ENCODE measurements at places on chromosomes 1 and 21.

GRCh38 chr1:193270996-193271395 lies 84.6 kb upstream of the B3GALT2 start:
- no peak for DNase-seq

DNA sequence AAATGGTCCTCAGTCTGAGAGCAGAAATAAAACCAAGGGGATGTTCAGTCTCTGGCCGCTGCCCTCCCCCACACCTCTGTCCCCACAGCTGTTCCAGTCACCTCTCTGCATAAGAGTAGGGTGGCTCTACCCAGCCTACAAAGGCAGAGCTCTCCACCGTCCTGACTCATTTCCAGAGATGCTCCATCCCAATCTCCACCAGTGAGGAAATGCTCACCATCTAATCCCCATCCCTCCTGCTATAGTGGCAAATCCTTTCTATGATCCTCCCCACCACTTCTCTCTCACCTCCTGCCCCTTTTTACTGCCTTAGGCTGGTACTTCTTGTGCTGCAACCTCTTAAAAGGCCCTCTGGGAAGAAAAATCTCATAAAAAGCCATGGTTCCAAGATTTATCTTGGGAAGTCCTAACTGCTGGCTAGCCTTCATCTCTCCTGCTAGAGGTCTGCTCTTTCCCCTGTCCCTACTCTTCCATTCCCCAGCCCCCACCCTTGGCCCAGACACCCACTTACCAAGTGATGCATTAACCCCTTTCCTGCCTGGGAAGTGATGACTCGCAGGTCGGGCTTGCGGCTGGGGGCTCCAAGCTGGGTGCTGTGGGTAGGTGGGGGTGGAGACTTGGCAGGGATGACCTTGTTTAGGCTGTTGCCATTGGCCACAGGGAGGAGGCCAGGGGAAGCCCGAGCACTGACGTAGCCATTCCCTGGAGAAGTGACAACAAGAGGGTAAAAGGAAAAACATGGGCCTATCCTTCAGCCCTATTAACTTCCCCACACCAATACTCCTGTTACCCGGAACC lies 23.9 kb downstream of the MEF2D start:
- no peak for DNase-seq

DNA sequence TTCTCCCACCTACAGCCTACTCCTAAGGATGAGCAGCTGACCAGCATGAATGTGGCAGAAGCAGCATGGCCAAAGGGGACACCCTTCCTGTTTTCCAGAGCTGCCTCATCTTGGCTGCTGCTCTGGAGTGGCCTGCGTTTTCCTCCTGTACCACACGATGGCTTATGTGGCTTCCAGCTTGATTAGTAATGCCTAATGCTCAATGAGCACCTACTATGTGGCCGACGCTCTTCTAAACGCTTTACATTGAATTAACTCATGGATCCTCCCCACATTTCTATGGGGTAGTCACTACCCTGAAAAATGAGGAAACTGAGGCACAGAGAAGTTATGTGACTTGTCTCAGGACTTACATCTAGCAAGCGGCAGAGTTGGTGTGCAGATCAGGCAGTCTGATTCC lies 18.0 kb upstream of the SDHB start:
- DNase-seq, result no peak

- no peak for DNase-seq
Measured at GRCh38 chr1:246483569-246483933, 23.5 kb downstream of the SMYD3 start.

GRCh38 chr1:214418391-214418790 lies 133.0 kb downstream of the PTPN14 start:
- DNase-seq, result no peak

DNA sequence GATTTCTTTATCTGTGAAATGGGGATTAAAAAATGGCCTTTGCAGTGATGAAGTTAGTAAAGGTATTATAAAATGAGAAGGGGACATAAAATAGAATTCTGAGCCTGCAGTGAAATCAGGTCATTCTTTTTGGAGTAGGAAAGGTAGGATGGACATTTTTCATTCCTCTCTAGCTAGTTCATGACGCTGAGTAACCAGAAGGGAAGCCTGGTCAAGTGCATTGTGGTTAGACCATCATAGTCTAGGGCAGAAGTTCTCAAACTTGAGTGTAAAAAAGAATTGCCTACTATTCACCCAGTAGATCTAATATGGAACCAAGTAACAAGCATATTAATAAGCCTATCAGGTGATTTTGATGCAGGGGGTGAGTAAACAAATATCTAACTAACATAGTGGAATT lies 50.8 kb downstream of the TGFB2 start:
- no peak for DNase-seq

- DNase-seq, result no peak
Measured at GRCh38 chr1:64757213-64757612, 12.3 kb downstream of the RAVER2 start.

Measured in Ammon's horn (tissue), 1 donor.